AG04450 (cell line): ENCODE measurements at places on chromosomes 16 and 17. TPM values are rescaled to one million over a fixed set of nuclear protein-coding genes. Genes with fewer than 3 reads are reported as not detected.

DNA sequence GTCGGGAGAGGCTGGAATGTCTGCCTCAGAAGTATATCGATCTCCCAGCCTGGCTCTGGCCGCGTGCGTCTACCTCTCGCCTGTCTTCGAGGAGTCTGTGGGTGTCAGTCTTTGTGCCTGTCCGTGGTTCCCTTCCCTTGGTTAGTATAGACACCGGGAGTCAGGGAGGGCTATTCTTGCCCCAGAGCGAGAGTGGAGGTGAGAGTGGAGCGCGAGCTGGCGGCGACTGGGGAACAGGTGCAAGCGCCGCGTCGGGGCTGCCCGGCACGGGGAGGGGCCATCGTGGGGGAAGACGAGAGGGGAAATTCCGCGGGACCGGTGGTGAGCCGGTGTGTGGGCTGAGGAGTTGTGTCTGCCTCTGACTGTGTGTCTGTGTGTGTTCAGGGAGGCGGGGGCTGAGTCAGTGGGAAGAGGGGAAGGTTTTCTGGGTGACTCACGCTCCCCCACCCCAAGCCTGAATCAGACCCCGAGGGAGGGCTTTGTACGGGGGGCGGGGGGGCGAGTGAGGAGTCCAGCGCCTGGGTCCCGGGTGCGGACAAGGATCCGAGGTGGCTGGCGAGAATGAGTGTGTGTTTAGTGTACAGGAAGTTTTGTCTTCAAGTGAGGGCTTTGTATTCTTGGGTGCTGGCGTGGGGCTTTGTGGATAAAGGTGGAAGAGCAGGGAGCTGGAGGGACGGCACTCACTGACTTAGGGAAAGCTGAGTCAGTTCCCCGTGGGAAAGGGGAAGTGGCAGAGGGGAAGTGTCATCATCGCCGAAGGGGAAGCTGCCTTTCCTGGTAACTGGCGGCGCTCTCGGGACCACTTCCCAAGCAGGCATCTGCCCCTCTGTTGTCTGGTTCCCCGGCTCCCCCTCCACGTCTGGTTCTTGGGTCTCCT lies 8.6 kb downstream of the KDM6B start:
- DNase-seq = peak; percentile 81

- no peak for DNase-seq
Observed at GRCh38 chr16:87442581-87442966, 50.2 kb downstream of the ZCCHC14 start.

GRCh38 chr16:50692999-50693781 lies at the start of gene NOD2:
NOD2 (plus strand) TSS chr16:50693606; CDS start chr16:50699496, 5,890 bp downstream.
- no peak for DNase-seq

- DNase-seq = no peak
Observed at GRCh38 chr17:33520426-33521330, 227.6 kb upstream of the ASIC2 start.

DNA sequence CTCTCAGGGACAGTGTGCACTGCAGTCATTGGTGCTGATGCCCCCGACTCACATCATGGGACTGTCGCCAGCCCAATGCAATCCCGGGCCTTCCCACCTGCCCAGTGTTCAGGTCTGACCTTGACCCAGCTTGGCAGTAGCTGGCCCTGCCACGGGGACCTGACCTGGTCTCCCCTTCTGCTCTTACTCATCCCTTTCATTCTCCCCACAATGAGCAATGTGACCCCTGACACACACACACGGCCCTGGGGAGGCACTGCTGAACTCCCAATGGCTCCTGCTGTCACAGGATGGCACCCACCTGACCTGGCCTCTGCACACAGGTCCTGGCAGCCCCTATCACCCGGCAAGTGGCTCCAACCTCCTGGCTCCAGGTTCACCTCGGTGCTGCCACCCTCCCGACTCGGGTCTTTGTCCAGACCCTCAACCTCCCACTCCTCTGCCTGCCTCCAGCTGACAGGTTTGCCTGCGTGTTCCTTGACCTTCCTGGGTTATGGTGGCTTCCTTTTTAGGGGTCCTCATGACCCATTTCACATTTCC lies 6.6 kb downstream of the CD300C start:
- no peak for DNase-seq

DNA sequence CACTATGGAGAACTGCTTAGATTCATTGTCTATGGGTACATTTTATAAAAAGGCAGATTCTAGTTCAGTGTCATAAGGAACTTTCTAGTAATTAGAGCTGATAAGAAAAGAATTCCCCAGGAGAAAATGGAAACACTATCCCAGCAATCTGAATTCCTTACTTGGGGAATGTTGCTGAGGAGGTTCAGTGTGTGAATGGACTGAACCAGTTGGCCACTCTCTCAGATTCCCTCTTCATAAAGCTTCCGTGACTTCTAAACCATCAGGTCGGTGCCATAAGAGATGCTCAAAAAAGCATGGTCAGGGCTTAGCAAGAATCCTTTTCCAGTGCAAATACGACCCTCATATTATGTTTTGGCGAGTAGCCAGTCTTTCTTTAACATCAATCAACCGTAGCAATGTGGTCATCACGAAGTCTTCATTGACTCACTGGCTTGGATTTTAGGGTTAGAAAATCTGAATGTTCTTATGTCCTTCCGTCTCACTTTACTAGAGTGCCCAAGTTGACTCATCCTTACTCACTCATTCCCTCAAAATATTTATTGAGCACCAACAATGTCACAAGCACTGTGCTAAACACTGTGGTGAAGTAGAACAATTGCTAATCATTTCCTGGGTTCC lies 102.7 kb upstream of the HLF start:
- peak; percentile 42 for DNase-seq

- DNase-seq = no peak
Observed at GRCh38 chr17:79387783-79388182, 223.1 kb downstream of the RBFOX3 start.

DNA sequence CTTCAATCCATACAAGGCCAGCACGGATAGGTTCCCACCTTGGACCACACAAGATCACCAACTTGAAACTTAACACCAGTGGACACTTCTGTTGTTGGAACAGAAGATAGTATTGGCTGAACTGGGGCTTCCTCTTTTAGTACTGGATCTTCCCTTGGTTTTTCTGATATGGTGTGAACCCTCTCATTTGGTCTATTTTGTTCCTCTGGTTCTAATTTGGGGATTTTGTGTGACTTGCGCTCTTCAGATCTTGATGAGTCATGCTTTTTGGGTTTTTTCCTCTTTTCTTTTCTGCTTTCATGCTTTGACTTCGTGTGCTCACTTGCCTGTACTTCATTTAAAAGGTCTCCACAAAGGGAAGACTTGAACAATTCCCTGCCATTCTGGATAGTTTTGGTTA lies 39.0 kb downstream of the SOST start:
- no peak for DNase-seq

DNA sequence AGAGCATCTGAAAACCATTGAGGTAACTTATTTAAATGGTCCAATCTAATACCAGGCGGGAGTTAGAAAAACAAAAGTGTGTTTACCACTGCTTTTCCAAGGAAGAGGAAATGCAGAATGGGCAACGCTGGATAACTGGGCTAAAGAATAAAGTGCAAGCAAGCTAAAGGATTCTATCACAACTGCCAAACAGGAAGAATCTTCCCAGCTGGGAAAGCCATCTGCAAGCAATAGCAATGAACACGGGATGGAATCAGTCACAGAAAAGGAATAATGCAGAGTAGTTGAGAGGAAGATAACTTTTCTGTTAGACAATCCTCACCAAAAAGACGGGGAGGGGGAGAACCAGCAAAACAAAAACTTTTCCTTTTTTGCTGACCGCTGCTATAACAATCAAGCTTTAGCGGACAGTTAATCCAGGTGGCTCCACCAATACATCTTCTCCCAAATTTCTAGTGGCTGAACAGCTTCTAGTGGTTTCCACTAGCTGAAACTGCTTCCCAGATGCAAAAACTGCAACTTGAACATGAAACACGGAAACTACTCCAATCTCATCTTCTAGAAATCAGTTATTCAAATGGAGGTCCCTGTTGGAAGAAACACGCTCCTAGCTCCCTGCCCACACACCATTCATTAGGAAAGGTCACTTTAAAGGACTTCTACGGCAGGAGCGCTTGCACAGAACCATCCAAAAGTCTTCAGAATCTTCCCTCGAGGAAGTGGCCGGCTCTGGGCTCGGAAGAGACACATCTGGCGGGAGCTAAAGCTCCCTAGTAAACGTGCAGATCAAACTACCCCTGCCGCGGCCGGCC lies 929 bp downstream of the TMEM11 start:
- DNase-seq = no peak

The SALL1 gene
- 9.9 and 11.0 TPM in 2 replicates for polyA plus RNA-seq

The SLC35G6 gene
- polyA plus RNA-seq = not detected in 2 replicates

The SLC47A2 gene
- not detected in 2 replicates for polyA plus RNA-seq

The SLC5A2 gene
- not detected in 2 replicates for polyA plus RNA-seq

The TEX19 gene
- polyA plus RNA-seq = 0.04 and 0.10 TPM in 2 replicates

The MT1E gene
- 153 and 250 TPM in 2 replicates for polyA plus RNA-seq

The PDIA2 gene
- polyA plus RNA-seq = 0.42 and 0.45 TPM in 2 replicates

The ACSM2A gene
- polyA plus RNA-seq = not detected in 2 replicates

The ZNRF1 gene
- polyA plus RNA-seq = 31.6 and 36.5 TPM in 2 replicates
